ENCODE measurements at places on chromosomes 11 and 22.

DNA sequence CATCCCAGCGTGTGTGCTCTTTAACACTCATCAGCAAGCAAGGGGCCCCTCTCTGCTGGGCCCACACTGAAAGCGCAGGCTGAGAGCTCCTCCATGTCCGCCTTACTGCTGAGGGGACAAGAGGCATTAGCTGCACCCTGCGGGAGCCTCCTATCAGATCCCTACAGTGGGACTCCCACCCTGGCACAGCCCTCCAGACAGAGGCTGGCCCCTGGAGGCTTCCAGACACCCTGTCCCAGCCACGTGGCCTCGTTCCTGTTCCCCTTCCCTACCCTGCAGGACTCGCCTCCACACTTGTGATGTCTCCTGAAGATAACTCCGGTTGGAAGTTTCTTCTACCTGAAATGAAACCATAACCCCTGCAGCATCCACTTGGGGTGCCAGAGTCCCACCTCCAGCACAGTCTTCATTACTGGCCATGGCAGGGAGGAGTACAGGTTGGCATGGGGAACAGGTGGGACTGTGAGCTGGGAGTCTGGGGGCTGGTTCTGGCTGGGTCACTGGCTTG is 5.0 kb upstream of the SH3BP1 start:
- peak; percentile 41 for DNase-seq

DNA sequence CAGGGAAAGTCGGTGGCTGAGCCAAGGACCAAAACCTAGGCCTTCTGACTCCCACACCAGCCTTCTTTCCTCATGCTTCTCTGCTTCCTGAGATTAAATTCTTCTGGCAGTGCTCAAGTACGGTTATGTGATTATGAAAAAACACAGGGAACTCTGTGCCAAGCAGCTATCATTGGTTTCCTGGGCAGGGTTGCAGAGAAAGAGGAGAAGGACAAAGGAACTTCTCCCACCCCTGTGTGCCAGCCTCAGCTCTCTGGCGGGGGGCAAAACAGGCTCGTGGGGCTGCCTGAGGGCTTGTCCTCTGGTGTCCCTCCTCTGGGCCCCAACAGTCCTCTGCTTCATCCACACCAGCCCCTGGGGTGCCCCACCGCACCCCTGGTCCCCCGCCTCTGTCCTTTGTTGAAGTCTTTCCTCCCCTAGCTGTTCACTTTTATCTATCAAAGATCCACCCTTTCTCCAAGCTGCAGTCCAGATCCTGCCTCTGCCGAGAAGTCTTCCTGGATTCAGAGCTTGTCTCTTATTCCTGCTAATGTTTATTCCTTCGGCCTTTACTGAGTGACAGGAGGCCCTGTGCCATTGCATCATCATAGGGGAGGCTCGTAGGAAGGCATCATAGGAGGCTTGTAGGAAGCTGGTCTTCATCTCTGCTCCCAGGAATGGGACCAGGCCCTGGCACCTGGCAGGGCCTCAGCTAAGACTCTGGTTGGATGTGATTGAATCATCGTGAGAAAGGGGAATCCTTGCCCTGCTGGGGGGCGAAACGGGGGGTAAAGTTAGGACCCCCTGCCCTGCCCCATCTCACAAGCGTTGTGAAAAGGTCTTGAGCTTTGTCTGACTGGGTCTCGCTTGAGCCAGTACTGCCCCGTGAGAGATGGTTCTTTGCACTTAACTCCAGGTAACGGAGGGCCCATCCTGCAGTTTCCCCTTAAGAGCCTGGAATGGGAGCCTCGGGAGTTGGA is 11.5 kb upstream of the FTH1 start:
- DNase-seq: no peak

GRCh38 chr22:40635940-40636379 is 559 bp downstream of the MRTFA start:
- DNase-seq: no peak

DNA sequence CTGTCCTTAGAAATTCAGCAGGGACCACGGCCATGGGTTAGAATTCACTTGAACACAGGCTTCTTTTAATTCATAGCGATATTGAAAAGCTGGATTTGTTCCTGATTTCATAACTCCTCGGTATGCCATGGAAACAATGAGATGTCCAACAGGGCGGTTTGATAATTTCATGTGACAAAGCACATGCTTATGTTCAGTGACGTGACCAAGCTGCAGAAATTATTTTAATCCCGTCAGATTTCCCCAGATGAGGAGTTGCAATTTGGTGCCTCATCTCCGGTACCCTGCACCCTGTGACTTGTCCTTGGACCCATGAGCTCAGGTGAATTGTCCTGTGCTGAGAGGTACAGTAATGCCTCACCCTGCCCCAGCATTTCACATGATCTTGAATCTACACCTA is 81.7 kb downstream of the C11orf91 start:
- no peak for DNase-seq

DNA sequence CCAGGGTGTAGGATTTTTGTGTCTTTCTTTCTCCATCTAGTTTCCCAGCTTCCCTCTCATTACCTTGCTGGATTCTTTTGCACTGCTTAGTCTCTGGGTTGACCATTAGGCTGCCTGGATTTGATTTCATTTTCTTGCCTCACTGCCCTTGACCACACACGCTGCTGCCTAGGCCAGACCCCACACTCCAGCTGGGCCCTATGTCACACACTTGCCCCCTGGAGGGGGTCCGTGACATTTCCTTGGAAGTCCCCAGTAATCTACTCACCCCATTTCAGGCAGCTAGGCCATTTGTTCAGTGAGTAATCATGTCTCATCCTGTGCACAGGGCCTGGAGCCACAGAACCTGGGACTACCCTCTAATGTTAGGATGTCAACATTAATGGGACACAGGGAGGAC is 81.9 kb upstream of the SPON1 start:
- DNase-seq: no peak

- DNase-seq: no peak
Measured at GRCh38 chr22:27372969-27373670, 428.4 kb downstream of the MN1 start.

DNA sequence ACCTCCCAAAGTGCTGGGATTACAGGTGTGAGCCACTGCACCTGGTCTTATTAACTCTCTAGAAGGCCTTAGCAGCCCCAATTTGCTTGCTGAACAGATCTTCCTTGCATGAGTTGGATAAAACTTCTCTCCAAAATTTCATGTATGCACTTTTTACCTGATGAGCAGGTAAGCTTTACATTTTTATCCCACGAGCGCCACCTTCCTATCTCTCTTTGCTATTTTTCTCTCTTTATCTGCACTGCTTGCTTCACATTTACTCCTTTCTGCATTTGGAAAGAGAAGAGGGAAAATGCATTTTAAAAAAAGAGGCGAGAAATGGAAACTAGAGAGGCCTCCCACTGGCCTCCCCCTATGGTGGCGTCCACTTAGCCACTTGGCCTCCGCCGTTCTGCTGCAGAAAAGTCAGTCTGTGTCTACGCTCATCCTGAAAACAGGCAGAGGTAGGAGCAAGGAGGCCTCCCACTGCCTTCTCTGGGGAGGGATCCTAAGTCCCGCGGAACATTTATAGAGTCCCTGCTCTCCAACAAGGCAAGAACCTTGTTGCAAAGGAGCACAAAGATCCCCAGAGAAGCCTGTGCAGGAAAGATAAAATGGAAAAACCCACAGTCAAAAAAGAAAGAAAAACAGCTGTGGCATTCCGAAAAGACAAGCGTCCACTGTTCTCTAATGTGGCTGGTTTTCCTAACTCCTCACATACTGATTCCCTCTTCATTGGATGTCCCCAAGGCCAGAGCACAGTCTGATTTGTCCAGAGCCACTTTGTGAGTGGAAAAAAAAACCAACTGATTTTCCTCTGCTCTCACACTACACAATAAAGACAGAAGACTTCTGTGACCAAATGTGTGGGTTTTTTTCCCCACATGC is 62.2 kb upstream of the INCENP start:
- no peak for DNase-seq

DNA sequence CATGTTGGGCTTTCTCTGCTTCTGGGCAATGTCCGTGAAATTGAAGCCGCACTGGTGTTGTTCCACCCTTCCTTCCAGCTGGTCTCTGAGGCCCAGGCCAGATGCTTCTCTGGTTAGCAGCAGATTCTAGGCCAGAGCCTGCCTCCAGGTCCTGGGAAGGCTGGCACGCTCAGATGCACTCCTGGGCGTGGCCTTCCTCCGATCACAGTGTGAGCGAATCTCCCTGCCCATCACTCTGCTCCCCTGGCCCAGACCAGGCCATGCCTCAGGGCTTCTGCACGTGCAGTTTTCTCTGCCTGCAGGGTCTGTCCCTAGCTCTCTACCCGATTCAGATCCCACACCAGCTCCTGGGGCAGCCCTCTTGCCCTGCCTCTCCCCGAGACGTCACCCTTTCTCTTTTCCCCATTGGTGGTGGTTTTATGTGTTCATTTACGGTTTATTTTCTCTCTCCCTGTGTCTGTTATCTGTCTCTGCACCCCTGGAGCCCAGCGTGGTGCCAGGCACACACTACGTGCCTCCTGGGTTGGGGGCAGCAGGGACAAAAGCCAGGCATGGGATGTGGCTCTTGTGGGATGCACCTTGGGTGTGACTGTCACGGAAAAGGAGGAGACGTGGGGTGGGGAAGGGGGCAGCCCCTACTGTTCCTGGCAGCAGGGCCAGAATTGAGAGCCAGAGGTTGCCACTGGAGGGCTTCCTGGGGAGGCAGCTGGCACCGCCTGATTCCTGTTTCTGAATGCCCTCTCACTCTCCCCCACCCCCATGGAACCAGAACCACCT is 66.0 kb downstream of the KCNQ1 start:
- no peak for DNase-seq

DNA sequence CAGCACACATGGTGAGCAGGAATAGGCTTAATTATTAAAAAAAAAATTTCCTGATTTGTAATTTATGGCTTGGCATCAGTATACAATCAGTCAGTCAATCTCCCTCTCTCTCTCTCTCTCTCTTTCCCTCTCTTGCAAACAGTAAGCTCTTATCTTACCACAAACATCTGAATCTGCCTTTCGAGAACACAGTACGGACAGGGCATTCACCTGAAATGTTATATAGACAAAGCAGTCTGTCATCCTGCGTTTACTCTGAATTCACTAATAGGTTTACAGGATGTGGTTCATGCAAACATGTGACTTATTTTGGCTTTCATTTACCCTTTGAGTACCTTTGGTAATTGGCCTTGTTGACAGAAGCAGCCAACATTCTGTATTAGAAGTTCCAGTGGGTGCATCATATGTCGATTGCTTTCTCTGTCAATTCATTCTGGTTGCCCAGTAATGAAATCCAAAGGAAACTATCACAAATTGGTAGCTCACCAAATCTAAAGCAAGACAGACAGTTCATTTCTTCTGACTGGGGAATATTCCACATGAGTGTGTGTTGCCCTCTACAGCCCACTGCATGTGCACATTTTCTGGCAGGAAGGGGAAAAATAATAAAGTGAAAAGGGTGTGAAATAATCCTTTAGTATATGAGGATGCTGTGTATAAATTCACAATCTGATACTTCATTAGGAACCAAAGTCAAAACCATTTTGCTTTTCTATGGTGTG is 1058.2 kb downstream of the LRRC4C start:
- no peak for DNase-seq

- peak; percentile 26 for DNase-seq
Measured at GRCh38 chr11:68312117-68312779, at the start of gene LRP5. LRP5 (plus strand) TSS chr11:68312591; CDS start chr11:68312715, 124 bp downstream.

GRCh38 chr11:119700536-119701346 is 28.3 kb downstream of the NECTIN1 start:
- no peak for DNase-seq

DNA sequence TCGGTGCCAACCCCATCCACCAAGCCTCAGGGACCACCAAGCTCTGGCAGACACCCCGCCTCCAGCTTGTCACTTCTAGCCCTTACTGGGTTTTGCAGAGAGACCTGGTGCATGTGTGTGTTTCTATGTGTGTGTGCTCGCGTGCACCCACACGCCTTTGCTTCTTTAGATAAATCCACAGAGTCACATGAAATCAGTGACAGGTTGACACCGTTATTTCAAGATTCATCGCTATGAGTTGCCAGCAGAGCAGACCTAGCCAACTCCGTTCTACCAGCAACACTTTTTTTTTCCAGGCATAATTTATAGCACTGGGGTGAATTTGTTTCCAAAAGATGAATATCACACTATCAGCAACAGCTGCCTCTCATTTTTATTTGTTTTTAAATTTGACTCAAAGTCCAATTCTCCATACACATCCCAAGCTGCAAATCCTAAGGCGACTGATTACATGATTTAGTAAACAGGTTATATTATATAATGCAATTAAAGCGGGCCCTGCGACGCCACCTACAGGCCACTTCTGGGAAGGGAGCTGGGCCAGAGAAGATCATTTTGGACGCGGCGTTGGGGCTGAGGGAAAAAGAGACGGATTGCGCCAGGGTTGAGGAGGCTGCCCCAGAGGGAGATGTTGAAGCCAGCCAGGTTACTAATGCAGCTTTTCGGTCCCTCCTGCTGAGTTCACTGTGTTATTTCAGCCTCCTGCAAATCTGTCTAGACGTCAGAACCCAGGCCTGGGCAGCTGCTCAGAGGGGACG is 150.5 kb downstream of the FEZ1 start:
- peak; percentile 24 for DNase-seq

- peak; percentile 92 for DNase-seq
Measured at GRCh38 chr11:61695917-61696316, 15.7 kb downstream of the DAGLA start.

GRCh38 chr11:121383716-121384115 is 68.4 kb upstream of the SORL1 start:
- no peak for DNase-seq

GRCh38 chr11:33158596-33159275 is 2.5 kb downstream of the CSTF3 start:
- DNase-seq: no peak

DNA sequence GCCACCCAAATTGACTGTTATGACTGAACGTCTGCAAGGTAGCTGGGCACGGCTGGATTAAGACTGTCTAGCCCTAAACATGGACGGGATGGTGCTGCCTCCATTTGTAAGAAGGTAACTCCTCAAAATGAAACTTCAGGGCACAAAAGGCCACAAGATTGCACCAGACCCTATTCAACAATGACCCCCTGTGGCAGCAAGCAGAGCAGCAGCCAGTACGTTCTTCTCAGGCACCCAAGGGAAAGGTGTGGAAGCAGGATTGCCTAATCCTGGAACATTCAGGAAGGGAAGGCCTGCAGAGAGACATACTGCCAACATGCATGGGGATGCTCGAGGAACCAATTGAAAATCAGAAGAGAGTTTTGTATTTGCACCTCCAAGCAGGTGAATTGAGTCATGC is 4.5 kb upstream of the TBX10 start:
- DNase-seq: no peak

- no peak for DNase-seq
Measured at GRCh38 chr22:28743852-28744251, 2.0 kb downstream of the HSCB start.

DNA sequence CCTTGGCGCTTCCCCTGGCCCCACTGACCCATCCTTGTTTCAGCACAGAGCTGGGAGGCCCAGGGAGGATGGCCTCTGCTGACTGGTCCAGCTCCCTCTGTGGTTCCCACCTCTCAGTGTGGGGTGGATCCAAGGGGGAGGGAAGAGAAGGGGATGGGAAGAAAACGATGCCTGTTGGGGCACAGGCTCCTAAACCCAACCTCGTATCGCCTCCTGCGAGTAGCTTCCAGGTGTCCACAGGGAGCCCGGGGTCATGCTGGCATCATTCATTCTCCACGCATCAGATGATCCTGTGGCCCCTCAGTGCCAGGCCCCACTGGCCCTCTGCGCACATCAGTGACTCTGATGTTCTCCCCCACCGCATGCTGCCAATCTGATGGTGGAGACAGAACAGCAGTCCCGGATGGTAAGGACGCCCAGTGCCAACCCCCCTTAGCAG is 5.1 kb downstream of the MYEOV start:
- no peak for DNase-seq

All from CD4-positive, alpha-beta T cell treated with Interferon alpha-2 for 1 hour (primary cell).